ENCODE measurements at places on chromosomes 2 and 18.
A peak's percentile ranks its signal among the peaks of the same experiment; 100 is the strongest.

DNA sequence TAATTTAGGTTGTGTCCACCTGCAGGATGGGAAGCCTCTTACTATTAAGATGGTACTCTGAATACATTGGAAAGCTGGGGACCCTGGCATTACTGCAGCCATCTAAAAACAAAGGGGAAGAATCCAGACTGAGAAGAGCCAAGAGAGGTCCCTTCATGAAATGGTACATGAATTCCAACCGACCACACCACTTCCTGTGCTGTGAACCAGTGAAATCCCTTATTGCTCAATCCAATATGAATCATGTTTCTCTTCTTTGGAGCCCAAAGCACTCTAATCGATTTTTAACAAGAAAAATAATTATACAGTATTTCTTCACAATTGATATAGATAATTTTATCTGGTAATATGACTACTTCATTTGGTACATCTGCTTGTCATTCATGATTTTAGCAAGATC lies 479.7 kb upstream of the RAB6C start:
- H3K36me3 ChIP-seq: no peaks in the 10 kb centered on the region
- no peaks in the 10 kb centered on the region for H3K27me3 ChIP-seq
- H3K27ac ChIP-seq: no peak overlapping the region
- no peak overlapping the region for H3K4me3 ChIP-seq
- H3K4me1 ChIP-seq: no peaks in the 10 kb centered on the region

DNA sequence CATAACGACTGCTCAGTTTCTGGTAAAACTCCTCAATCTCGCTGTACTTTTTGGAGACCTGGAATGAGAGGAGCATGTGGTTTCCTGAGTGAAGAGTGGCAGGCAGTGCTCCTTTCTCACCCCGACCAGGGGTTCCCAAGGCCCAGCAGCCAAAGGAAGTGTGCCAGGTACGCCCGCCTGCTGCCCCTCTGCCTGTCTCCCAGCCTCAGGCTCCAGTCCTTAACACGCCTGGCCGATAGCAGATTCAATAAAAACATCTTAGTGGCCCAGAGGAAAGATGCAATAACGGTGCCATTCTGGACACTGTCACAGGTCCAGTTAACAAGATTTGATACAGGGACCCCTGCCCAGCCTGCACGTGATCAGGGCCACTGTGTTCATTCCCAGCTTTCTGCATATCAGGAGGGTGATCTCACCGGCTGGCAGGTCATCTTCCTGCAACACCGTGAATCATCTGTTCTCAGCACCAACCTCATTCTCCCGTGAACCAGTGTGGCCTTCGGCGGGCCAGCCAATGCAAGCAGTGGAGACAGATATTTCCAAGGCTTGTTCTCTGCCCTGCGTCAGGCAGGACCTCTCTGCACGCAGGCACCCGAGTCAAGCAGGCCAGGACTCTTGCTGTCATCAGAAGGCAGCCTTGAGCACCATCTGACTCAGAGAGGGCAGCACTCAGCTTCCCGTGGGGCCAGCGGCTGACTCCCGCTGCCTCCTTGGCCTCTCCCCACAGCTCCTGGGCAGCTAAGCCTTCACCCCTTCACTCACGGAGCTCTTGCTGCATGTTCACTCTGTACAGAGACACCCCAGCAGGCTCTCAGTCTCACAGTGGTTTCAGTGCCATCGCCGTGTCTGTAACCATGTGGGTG lies 9.5 kb downstream of the HS1BP3 start:
- no peaks in the 10 kb centered on the region for H3K27me3 ChIP-seq
- H3K4me3 ChIP-seq: no peak overlapping the region
- H3K36me3 ChIP-seq: peaks cover 3% of the 10 kb centered on the region
- no peak overlapping the region for H3K27ac ChIP-seq
- H3K4me1 ChIP-seq: no peaks in the 10 kb centered on the region
- DNase-seq: no peak

DNA sequence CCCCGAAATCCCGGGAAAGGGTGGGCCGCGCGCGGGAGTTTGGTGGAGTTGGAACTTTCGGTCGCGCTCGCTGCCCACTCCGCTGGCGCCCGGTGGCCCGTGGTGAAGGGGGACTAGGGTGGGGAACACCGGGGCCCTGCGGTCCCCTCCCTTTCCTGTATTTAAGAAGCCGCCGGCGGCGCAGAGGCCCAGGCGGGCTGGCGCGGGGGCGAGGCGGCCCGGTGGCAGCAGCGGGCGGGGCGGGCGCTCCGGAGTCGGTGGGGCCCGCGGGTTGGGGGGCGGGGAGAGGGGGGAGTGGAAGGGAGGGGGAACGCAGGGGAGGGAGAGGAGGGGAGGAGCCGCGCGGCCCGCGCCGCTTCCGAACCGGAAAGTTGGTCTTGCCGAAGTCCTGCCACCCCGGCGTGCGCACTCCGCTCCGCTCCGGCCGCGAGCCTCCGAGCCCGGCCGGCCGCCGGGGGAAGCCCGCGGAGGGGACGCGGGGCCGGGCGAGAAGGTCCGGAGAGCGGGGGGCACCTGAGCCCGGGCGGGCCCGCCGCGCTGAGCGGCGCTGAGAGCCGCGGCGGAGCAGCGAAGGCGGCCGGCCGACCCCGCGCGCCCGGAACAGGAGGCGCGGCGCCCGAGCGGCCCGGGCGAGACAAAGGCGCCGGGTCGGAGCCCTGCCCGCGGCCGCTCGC lies 425 bp upstream of the SALL3 start:
- H3K27me3 ChIP-seq: no peaks in the 10 kb centered on the region
- no peak for DNase-seq
- no peak overlapping the region for H3K27ac ChIP-seq

DNA sequence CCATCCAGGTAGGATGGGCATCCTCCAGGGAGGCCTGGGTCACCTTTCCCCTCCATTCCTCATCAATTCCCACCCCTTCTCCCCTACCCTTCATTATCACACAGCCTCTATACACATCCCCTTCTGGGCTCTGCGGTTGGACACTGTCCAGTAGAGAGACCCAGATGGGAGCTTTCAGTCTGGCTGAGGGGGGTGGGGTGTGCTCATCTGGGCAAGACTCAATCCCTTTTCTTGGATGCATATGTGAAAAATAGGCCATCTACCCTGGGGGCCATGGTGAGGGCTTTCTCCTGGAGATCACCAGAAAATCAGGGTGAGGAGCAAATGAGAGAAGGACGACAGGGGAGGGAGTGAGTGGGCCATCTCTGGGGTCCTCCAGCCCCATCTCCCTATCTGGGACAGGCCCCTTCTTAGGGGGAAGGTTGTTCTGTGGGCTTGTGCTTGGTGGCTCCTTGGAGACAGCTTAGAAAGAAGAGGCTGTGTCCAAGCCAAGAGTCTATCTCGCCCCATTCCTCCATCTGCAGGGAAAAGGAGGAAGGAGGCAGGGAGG lies 160.1 kb downstream of the DYSF start:
- no peaks in the 10 kb centered on the region for H3K36me3 ChIP-seq
- H3K27me3 ChIP-seq: no peaks in the 10 kb centered on the region
- no peak overlapping the region for H3K27ac ChIP-seq

- H3K36me3 ChIP-seq: no peaks in the 10 kb centered on the region
- H3K27ac ChIP-seq: peak overlapping the region; percentile 94
- H3K4me1 ChIP-seq: peaks cover 73% of the 10 kb centered on the region
- no peaks in the 10 kb centered on the region for H3K27me3 ChIP-seq
- no peak overlapping the region for H3K4me3 ChIP-seq
- DNase-seq: no peak
Measured at GRCh38 chr2:33488178-33488690, 11.8 kb downstream of the RASGRP3 start.

DNA sequence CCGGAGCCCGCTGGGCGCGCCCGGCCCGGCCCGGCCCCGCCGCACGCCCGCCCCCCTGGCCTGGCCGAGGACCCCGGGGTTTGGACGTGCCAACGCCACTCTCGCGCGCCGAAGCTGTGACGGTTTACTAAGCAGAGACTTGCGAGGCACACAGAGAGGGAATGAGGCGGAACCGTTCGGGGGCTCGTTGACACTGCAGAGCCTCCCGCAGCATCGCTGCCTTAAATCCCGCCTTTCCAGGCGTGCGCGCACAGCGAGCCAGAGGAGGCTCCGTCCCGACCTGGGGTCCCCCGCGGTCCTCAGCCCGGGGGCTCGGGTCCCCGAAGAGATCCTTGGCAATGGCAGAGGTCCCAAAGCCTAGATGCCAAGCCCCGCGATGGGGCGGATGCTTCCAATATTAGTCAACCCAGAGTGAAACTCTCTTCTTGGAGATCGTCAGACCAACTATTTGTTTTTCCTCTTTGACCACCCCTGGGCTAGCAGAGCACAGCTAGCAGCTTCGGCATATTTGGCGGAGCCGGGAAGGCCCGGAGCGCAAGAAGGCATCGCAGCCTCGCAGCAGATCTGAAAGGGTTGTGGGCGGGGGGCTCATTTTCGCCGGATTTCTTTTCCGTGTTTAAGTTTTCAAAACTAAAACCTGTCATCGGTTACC lies at the start of gene ZNF385B:
ZNF385B (minus strand) TSS at position 197 of the 652 bp plus-strand sequence.
- H3K27me3 ChIP-seq: peaks cover 5% of the 10 kb centered on the region
- H3K36me3 ChIP-seq: no peaks in the 10 kb centered on the region
- H3K4me3 ChIP-seq: no peak within 1 kb of the TSS
- H3K27ac ChIP-seq: no peak within 1 kb of the TSS
- H3K4me1 ChIP-seq: no peaks in the 10 kb centered on the region
- no peak for DNase-seq

DNA sequence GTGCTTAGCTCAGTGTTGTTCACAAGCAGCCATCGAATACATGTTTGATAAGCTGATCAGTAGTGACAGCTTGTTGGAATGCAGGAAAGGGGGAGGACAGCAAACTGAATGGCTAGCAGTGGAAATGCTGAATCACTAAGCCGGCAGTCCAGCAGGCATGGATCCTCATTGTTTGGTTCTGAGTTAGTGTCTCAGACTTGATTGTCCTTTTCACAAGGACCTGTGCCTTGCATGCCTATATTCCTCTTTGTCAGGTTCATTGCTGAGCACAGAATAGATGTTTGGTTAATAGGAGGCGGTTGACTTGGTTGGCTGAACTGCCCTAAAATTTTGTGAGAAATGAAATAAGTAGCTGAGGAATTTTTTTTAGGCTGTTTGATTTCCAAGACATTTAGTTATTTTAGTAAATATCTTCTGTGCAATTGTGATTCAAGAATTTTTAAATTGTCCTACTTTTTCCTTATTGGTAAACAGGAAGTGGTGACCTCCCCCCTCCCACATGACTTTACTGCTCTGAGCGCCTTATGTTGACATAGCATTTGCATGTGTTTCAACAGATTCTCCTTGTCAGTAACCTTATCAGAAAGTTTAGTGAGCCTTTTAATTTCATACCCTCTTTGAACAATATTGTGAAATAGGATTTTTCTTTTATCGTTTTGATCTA lies 21.4 kb upstream of the STON1 start:
- peaks cover 30% of the 10 kb centered on the region for H3K36me3 ChIP-seq
- no peaks in the 10 kb centered on the region for H3K4me1 ChIP-seq
- H3K27ac ChIP-seq: no peak overlapping the region

- H3K27ac ChIP-seq: no peak overlapping the region
- H3K4me3 ChIP-seq: no peak overlapping the region
- no peak for DNase-seq
- no peaks in the 10 kb centered on the region for H3K4me1 ChIP-seq
- no peaks in the 10 kb centered on the region for H3K36me3 ChIP-seq
Measured at GRCh38 chr2:109686921-109687320, 72.8 kb downstream of the SOWAHC start.

DNA sequence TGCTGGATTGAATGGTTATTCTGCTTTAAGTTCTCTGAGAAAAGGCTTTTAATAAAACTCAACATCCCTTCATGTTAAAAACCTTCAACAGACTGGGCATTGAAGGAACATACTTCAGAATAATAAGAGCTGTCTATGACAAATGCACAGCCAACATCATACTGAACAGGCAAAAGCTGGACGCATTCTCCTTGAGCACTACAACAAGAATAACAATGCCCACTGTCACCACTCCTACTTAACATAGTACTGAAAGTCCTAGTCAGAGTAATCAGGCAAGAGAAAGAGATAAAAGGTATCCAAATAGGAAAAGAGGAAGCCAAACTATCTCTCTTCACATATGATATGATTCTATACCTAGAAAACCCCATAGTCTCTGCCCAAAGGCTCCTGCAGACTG lies 641.4 kb downstream of the IRS1 start:
- H3K27ac ChIP-seq: no peak overlapping the region
- no peaks in the 10 kb centered on the region for H3K27me3 ChIP-seq
- no peaks in the 10 kb centered on the region for H3K4me1 ChIP-seq

DNA sequence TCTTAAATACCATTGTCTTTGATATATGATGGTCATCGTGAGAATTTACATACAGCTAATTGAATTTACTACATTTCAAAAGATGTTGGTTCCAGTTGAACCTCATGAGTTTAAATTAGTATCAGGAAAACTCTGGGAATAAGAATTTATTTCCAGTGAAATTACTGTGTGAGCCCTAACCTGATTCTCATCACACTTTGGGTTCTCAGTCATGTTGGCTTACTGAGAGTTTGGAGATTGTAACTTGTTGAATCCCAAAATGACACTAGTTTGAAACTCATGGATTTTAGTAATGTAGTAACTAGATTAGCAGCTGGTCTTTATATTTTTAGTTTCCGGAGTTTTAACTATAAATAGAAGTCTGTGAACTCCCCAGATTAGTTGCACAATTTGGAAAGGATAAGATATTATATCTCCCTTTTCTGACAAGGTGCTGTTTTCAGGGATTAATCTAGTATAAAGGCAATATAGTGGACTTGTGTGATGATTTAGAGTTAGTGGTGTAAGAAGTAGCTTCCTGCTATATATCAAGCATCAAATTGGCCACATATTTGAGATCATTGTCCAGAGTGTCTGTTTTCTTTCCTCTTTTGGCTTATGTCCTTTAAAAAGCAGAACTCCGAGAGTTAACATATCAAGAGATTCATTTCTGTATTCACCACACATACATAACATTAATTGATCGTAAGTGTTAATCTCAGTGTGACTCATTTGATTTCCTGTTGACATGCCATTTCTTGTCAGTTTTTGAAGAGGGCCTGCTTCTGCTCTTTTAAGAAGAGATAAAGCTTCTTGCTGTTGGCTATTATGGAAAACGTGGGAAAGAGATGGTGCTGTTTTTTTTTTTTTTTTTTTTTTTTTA lies 15.7 kb downstream of the NDUFV2 start:
- H3K27me3 ChIP-seq: no peaks in the 10 kb centered on the region
- H3K4me1 ChIP-seq: peaks cover 38% of the 10 kb centered on the region
- peak overlapping the region; percentile 25 for H3K4me3 ChIP-seq
- H3K27ac ChIP-seq: peak overlapping the region; percentile 89
- H3K36me3 ChIP-seq: peaks cover 15% of the 10 kb centered on the region

DNA sequence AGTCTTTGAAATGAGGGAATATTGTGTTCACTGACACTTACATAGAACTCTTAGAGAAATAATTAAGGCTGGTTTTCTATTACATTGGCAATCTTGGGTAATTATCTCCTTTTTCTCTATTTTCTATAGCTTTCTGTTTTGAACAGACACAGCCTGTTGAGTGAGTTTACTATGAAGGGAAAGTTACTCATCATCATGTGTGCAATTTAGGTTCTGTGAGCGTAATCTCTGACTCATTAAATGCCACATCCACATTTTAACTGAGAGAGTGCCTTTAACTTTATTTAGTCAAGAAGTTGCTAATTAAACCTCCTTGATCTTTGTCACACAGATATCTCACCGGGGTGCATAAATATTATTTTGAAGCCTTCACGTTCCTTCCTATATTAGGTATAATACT lies 174.0 kb upstream of the SLC8A1 start:
- no peaks in the 10 kb centered on the region for H3K27me3 ChIP-seq
- no peaks in the 10 kb centered on the region for H3K4me1 ChIP-seq
- no peaks in the 10 kb centered on the region for H3K36me3 ChIP-seq
- DNase-seq: no peak

All from GM12878 (cell line).